ENCODE measurements at places on chromosomes 4 and X.

DNA sequence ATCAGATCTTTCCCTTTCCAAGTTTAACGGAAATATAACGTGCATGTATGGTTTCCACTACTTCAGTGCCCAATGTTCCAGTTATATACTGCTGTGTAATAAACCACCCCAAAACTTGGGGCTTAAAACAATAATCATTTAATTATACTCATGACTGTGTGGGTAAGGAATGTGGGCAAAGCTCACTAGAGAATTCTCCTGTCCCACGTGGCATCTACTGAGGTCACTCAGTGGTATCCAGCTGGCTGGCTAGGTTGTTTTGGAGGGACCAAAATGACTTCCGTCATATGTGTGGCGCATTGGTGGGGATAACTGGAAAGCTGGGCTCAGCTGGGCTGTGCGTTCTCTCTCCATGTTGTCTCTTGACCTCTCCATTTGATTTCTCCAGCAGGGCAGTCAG is 18.5 kb downstream of the ZCCHC18 start:
- no peak for DNase-seq

DNA sequence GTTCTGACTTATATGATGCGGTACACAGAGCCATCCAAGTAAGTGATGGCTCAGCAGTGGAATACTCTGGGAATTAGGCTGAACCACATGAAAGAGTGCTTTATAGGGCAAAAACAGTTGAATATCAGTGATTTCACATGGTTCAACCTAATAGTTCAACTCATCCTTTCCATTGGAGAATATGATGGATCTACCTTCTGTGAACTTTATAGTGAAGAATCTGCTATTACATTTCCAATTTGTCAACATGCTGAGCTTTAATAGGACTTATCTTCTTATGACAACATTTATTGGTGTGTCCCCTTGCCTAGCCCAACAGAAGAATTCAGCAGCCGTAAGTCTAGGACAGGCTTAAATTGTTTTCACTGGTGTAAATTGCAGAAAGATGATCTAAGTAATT is 15.4 kb upstream of the AFP start:
- no peak for DNase-seq

DNA sequence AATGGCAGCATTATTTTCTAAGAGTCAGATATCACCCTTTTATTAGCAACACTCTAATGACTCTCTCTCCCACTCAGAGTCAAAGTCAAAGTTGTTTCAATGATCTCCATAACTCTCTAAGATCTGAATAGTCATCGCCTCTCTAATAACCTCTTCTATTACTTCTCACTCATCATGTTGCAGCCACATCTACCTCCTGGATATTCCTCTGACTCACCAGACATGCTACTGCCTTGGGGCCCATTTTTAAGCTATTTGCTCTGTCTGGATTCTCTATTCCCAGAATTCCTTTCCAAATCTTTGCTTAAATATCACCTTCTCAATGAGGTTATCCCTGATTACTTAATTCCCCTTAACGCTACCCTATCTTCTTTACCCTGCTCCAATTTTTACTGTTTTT is 391.8 kb upstream of the MAGEB16 start:
- no peak for DNase-seq

DNA sequence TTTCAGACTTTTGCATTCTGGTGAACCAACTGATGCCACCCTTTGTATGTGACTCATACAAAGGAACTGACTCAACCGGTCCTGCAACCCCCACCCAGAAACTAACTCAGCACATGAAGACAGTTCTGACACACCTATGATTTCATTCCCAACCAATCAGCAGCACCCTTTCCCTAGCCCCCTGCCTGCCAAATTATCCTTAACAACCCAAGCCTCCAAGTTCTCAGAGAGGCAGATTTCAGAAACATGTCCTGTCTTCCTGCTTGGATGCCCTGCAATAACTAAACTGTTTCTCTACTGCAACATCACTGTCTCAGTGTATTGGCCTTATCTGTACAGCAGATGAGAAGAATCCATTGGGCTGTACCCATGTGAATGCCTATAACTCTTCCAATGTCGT is 284.7 kb downstream of the CAMK2D start:
- DNase-seq, result no peak

DNA sequence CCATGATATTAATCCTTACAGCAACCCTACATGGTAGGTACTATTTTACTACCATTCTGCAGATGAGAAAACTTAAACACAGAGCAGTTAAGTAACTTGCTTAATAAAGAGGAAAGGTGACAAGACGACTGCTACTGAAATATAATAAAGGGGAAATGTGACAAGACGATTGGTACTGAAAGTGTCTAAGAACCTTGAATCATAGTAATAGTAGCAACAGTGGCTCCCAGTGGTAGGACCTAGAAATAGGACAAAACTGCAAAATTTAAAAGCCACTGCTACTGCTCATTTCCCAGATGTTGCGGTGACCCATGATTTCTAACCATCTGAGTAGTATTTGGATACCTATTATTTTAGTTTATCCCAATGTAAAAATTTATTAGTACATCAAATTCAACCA is 89.5 kb downstream of the TASL start:
- no peak for DNase-seq

- DNase-seq, result no peak
Measured at GRCh38 chr4:58957711-58958110, 1847.5 kb upstream of the IGFBP7 start.

DNA sequence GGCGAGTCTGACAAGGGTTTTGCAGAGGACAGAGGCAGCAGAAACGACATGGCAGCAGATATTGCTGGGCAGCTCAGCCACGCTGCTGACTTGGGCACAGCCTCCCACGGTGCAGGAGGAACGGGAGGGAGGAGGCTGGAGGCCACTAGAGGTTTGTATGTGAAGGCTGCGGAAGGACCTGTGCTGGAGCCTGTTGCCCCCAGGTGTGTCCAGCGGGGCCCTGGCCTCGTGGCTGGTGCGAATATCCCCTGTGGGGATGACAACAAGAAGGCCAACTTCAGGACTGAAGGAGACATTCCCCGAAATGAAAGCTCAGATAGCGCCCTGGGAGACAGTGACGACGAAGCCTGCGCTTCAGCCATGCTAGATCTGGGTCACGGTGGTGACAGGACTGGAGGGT is 100.2 kb downstream of the FNIP2 start:
- DNase-seq, result no peak

Measured in NK-92 treated with Interleukin-12 subunit alpha and Interleukin-12 subunit beta, amount 100 ng/mL, for 24 hours (cell line).